Right forelimb (tissue), 1 donor: ENCODE measurements at places on chromosomes 2 and 18.

- no peak for DNase-seq
Measured at GRCh38 chr18:13492314-13492713, 234.0 kb downstream of the FAM210A start.

- DNase-seq: no peak
Measured at GRCh38 chr2:26414311-26414710, 12.6 kb downstream of the DRC1 start.

DNA sequence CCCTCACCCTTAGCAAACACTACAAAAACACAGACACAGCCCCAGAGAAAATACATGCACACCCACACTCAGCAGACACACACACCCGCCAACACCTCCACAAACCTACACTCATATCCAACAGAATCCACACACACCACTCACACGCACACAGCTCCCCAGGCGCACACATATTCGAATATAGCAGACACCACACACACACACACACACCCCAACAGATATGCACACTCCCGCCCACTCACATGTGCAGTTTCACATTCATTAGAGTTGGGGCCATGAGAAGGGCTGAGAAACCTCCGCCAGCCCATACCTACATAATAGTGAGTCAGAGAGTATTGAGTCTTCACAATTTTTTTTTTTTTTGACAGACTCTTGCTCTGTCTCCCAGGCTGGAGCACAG lies 29.4 kb upstream of the NOTO start:
- DNase-seq: no peak

GRCh38 chr2:168192839-168193616 lies 54.4 kb downstream of the STK39 start:
- DNase-seq: no peak

- no peak for DNase-seq
Measured at GRCh38 chr2:44741507-44741906, 200.0 kb upstream of the SIX3 start.

DNA sequence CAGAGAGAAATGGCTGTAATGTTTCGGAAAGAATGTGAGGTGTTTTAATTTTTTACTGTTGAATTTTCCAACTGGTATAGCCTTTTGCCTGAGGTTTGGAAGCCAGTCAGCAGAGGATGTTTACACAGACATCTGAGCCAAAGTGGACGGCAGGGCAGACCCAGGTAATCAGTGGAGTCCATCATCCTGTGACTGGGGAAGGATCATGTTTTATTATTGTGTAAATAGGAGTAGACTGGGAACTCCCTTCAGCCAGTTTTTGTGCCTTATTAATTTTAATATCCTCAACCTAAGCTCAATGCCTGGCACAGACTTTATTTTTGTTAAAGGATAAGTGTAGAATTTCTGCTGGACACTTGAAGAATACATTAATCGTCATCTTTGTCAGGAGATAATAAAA lies 142.0 kb upstream of the GAREM1 start:
- DNase-seq: no peak

DNA sequence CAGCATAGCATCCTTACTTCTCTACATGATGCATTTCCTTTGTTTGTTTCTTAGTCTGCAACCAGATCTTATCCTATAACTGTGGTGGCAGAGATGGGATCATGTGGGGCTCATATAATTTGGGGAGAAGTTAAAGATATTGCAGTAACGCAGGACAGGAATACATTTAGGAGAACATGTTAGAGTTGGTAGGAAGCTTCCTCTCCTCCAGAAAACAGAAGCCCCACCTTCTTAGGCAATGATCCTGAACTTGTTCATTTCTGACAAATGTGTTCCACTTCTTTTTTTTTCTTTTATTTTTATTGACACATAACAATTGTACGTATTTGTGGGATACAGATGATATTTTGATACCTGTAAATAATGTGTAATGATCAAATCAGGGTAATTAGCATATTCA lies 99.9 kb downstream of the VSNL1 start:
- no peak for DNase-seq

GRCh38 chr2:83695530-83695929 lies 763.5 kb downstream of the SUCLG1 start:
- DNase-seq: no peak

- no peak for DNase-seq
Measured at GRCh38 chr2:207253666-207254345, 88.1 kb upstream of the KLF7 start.
